Left forelimb (tissue), 1 donor: ENCODE measurements at places on chromosomes 3 and 15.

DNA sequence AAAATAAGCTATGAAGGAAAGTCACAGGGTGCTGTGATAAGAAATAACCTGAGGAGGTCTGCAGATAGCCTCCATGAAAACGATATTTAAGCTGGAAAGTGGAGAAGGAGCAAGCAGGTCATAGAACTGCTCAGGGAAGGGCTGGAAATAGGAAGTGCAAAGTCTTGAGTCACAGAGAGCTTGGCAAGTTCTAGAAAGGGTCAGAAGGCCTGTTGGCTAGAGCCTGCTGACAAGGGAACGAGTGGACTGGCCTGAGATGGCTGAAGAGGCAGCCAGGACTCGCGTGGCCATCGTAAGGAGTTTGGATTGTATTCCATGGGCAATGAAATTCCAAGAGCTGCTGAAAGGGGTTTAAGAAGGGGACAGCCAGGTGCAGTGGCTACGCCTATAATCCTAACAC, 64.7 kb upstream of the IL12A start:
- DNase-seq, result no peak

GRCh38 chr3:179743913-179744312, 91.1 kb downstream of the USP13 start:
- DNase-seq, result no peak

- DNase-seq, result no peak
These were observed 253.3 kb downstream of the PTPRG start for GRCh38 chr3:61814674-61815073.

DNA sequence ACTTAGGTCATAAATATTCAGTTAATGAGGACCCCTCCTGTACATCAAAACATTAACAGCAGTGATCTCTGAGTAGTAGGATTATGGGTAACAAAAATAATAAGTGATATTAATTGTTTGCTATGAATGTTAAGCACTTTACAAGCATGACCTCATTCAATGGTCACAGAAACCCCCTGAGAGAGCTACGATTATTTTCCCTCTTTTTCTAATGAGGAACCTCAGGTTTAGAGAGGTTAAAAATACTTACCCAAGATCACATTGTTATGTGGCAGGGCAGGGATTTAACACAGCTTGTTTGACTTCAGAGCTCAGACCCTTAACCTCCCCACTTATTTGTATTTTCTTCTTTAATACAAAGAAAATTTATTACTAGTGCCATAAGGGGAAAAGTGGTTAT, 228.2 kb downstream of the TBL1XR1 start:
- no peak for DNase-seq
